ENCODE measurements at places on chromosomes 1 and 21.

GRCh38 chr1:200302921-200303290 is 106.9 kb downstream of the ZNF281 start:
- DNase-seq: no peak

DNA sequence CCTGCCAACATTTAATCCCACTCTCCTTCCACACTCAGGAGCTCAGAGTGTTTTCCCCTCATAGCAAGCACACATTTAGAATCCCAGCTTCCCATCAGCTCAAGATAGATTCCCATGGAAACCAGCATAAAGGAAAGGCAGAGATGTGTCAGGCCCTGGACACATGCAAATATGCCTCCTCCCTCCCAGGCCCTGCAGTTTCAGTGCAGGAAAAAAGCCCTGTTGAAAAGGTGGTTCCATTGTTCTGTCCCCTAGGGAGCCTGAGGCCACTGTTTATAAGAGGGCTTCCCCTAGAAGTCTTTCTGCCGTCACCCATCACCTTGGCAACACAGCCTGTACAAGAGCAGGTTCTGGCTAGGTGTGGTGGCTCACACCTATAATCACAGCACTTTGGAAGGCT is 3.6 kb downstream of the CACNA1S start:
- DNase-seq: no peak

DNA sequence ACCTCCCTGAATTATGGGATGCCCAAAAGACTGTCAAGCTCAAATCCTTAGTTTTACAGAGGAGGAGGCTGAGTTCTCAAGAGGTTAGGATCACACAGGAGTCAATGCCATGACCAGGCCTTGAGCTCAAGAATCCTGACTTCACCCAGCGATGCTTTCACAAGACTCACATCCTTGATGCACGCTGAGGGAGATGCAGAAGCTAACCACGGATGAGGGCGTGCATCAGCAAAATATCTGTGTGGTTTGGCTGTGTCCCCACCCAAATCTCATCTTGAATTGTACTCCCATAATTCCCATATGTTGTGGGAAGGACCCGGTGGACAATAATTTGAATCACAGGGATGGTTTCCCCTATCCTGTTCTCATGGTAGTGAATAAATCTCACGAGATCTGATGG is 133.2 kb downstream of the KCNJ6 start:
- DNase-seq: peak; percentile 35

DNA sequence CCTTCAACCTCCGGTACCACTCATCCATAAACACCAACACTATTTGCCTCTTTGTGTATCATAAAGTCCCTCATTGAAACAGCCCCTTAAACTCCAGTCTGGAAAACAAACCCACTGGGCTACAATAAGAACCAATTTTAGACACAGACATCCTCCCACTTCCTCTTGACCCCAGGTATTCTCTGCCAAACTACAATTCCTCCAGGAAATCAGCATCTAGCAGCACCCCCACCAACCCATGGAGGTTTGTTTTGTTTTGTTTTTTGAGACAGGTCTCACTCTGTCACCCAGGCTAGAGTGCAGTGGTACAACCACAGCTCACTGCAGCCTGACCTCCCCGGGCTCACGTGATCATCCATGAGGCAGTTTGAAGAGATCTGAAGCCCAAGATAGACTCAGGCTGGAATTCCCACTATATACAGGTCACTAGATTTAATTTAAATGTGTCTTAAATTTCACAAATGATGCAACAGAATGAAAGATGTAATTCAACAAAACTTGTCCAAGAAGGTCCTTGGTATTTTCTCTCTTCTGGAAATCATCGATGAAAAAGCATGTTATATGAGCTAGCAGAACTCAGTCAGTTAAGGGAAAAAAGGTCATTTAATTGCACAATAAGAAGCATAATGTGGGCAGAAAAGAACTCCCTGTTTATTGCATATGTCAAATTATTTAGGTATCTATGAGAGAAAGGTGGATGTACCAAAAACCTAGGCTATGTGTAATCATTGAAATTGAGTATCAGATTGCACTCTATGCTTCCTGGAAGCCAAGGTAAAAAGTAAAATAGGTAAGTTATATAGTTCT is 30.3 kb downstream of the TCP10L start:
- no peak for DNase-seq

DNA sequence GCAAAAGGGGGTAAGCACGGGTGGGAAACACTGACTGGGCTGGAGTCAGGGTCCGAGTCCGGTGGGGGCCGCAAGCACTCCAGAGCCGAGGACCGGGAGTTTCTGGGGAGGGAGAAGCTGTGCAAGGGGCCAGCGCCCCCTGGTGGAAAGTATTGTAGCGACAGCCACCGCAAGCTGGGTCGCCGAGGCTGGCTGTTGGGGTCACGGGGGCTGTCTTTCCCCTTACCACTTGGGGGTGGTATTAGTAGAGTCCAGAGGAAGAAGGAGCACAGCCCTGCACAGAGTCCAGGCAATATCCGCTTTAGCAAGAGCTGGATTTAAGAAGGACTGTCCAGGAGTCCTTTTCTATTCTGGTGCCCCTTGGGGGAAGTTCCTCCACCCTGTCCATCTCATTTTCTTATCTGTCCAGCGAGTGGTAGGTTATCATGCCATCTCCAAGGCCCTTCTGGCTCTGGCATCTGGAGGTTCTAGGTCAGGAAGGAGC is 17.9 kb upstream of the ETV3 start:
- no peak for DNase-seq

- no peak for DNase-seq
Observed at GRCh38 chr21:36852864-36853263, 113.6 kb downstream of the HLCS start.

- no peak for DNase-seq
Observed at GRCh38 chr21:30984889-30985288, 53.4 kb downstream of the KRTAP19-8 start.

DNA sequence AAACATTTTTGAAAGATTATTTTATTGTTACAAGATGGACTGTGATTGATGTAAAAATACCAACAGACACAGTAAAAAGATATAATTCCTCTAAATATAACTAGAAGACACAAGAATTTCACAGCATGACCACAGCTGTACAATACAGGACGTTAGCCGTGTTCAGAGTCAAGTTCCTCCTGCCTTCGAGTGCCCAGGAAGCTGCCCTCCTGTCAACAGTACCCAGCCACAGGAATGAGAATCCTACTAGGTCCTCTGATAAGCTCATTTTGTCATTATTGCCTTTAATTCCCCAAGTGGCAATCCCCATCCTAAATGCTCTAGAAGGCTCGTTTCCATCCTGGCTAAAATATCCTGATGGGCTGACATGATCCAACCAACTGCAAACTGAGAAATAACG is 16.4 kb upstream of the CAPN2 start:
- DNase-seq: no peak

DNA sequence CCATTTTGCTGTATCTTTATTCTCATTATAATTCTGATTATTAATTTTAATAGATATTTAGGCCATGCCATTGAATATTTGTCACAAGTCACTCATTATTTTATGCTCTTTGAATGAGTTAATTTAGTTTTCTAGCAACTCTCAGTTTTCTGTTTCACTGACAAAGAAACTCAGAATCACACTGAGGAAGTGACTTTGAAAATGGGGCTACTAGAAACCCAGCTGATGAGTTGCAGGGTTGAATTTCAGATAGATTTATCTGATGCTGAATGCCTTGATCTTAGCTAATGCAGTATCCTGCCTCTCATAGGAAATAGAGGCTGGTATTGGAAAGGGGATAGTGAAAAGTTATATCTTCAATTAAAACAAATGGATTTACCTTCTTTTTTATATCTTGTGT is 67.4 kb upstream of the PLA2G4A start:
- no peak for DNase-seq

DNA sequence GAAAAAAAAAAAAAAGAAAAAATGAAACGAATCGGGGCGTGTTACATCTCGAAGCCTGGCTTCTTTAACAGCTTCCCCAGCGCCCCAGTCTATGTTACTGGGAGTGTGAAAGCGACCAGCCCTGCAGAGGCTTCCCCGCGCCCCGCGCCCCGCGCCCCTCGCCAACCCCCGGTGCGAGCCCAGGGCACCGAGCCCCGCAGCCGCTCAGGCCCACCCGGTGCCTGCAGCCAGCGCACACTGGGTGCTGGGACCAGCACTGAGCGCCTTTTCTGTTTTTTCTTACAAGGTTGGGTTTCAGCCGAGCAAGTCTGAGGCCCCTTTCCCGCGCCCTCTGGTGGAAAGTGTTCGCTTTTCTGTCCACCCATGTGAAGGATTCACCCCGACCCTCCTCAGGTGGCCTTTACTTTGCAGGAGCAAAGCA is 42.1 kb upstream of the ZNF496 start:
- no peak for DNase-seq

- no peak for DNase-seq
Observed at GRCh38 chr1:112296908-112297307, 99.1 kb upstream of the CTTNBP2NL start.

DNA sequence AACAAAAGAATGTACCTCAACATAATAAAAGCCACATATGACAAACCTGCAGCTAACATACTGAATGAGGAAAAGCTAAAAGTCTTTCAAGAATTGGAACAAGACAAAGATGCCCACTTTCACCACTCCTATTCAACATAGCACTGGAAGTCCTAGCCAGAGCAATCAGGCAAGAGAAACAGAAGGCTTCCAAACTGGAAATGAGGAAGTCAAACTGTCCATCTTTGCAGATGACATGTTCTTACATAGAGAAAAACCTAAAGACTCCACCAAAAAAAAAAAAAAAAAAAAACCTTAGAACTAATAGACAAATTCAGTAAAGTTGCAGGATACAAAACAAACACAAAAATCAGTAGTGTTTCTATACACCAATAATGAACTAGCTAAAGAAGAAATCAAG is 20.2 kb downstream of the NSL1 start:
- no peak for DNase-seq

GRCh38 chr1:93565496-93566206 is 116.0 kb downstream of the BCAR3 start:
- DNase-seq: peak; percentile 61

GRCh38 chr1:19353596-19353995 is 41.5 kb downstream of the SLC66A1 start:
- DNase-seq: no peak

DNA sequence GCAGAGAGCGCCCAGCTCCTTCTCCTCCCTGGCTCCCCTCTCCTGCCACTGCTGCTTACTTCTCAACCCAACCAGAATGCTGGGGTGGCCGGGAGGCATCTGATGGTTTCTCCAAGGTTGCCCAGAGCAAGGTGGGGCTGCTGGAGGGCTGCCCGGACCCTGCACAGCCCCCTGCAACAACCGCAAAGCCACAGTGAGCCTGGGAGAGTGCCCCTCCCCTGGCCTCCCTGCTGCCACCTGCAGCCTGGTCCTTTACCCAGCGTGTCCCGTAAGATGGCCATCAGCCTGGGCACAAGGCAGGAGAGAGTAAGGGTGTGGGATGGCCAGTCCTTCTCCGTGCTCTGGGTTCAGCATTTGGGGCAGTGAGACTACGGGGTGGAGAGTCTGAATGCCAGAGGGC is 17.0 kb downstream of the MX2 start:
- DNase-seq: no peak

DNA sequence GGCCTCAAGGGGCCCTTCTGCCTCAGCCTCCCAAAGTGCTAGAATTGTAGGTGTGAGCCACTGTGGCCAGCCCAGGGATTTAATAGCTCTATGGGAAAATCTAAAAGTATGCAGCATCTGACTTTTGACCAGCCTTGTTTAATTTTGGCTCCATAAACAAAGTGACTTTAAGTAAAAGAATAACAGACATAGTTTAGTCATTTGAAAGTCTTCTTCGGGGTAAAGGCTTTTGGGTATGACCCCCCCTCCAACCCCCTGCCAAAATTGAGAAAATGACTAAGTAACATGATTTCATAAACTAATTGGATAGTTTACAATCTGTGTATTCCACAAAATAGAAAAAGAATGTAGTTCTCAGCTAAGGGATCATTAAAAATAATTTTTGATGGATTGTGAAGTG is 17.0 kb downstream of the GPBP1L1 start:
- no peak for DNase-seq

GRCh38 chr1:173297798-173298391 is 90.8 kb upstream of the TNFSF4 start:
- DNase-seq: no peak

Data from stromal cell of bone marrow (primary cell).